ENCODE measurements at places on chromosomes 16 and 17.
A peak's percentile ranks its signal among the peaks of the same experiment; 100 is the strongest.

GRCh38 chr17:55889271-55889670, 138.4 kb downstream of the PCTP start:
- DNase-seq = no peak

- DNase-seq = no peak
Measured at GRCh38 chr16:30032083-30032819, 1.2 kb upstream of the TLCD3B start.

GRCh38 chr16:15046692-15047376, 9.0 kb downstream of the NTAN1 start:
- DNase-seq = no peak

DNA sequence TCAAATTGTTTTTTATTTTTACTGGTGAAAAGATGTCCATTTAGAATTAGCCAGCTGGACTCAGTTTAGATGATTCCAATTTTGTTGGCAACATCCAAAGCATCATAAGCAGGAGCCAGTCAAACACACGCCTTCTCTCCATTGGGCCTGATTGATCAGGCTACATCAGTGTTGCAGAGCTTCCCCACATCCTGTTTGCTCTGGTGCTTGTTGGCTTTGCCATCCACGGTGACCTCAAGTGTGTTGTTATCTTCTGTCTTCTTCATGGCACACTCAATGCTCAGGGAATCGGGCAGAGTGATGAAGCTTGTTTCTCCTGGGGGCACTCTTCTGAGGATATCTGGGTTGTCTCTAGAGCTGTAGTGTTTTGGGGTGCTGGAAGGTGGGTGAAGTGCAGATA, 6.3 kb upstream of the NETO2 start:
- DNase-seq = no peak

DNA sequence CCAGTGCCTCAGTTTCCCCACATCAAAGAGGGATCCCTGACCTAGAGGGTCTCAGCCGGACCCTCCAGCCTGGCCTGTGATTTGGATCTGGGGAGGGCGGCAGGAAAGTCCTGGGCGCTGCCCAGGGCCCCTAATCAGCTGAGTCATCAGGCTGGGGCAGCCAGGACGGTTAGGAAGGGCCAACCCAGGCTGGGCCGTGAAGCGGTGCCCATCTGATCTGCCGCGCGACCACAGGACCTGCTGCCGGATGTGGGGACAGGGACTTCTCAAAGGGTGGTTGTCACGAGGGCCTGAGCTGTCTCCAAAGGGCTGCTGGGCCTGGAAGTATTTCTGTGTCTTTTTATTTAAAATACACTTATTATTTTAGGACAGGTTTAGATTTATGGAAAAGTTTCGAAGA, 4.4 kb downstream of the TPSAB1 start:
- no peak for DNase-seq

DNA sequence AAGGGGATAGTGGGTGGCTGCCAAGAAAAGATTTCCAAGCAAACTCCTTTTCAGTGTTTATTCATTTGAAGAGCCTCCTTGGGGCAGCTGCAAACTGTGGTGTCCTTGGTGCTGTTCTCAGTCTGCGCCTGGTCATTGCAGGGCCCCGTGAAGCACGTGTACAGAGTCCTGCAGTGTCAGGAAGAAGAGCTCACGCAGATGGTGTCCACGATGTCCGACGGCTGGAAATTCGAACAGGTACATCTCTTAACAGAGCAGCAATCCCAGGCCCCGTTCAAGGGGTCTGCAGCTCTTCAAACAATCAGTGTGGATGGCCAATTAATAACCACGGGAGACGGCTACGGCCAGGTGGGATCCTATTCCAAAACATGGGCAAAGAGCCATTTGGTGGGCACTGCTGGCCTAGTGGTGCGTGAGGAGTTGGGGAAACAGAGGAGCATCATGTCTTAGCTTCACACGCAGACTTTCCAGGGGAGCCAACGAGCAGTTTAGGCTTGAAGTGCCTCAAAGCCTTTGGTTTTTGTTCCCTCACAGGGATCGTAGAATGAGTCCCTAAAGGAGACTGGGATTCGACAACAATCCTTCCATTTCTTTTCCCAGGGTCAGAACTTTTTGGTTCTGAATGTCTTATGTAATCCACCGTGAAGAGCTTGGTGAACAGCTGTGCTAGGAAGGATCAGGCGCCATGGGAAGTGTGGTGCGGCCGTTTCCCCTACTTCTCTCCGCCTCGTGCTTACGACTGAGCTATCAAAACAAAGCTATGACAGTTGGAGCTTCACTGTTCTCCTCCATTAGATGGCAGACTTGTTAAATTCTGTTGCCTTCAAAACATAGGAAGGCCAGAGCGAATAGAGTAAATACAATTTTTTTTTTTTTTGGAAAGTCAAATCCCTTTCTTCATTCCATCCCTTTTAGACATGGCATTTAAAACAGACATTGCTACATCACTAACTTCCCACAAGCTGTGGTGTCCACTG, 12.6 kb downstream of the KCTD2 start:
- DNase-seq = no peak

- DNase-seq = no peak
Measured at GRCh38 chr16:27328937-27329336, 15.2 kb downstream of the IL4R start.

DNA sequence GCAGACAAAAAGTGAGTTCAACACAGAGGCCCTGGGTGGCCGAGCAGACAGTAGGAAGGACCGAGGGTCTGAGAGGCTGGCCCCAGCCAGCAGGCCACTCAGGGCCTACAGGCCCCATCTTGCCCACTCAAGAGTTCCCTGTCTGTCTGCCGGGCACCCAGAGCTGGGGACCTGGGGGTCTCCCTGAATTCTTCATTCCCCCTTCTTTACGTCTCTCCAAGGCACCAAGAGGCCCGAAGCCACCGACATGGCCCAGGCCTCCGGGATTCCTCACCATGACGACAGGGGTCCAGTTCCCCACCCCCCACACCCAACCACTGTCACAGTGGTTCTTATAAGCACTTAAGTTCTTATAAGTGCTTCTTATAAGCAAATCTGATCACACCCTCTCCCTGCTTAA, 49.2 kb downstream of the NOS2 start:
- DNase-seq = no peak

DNA sequence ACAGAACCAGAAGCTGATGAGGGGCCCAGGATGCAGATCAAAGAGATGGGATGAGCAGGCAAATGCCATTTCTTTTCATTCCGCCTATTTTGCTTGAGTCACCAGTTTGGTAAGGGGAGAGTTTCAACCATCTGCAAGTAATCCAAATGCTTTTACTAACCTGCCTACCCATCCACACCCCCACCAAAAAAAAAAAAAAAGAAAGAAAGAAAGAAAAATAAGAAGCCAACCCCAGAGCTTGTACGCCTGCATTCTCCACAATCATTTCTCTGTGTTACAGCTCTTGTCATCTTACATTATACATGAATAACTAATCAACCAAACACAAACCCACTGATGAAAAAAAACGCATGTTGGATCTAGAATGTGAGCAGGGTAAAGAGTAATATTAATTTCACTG, 15.7 kb upstream of the MSI2 start:
- no peak for DNase-seq

GRCh38 chr17:78313735-78314648, 45.9 kb downstream of the SOCS3 start:
- DNase-seq = peak; percentile 13

DNA sequence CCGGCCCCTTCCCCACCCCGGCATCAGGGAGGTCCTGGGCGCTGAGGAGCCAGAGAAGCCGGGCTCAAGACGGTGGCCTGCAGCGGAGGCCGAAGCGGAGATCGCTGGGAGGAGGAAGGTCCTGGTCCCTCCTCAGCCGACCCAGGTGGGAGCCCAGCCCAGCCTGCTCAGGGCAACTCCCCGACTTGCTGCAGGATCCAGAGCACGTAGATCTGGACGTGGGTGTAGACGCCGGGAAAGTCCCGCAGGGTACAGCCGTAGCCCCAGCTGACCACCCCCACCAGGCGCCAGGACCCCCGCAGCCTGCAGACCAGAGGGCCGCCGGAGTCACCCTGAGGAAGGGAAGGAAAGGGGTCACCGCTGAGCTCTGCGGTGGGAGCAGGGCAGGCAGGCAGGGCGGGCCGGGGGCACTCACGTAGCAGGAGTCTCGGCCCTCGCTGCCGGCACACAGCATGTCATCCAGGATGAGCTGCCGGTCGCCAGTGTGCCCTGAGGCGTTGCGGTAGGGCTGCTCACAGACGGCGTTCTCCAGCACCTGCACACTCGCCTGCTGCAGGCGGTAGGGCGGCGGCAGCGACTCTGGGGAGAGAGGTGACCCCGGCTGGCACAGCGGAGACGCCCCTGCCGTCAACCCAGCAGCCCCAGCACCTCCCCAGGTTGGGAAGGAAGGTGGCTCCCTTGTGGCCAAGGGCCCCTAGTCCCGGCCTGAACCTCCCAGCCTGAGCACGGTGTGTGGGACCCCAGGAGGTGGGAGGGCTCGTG, 5.4 kb downstream of the TPSD1 start:
- no peak for DNase-seq

DNA sequence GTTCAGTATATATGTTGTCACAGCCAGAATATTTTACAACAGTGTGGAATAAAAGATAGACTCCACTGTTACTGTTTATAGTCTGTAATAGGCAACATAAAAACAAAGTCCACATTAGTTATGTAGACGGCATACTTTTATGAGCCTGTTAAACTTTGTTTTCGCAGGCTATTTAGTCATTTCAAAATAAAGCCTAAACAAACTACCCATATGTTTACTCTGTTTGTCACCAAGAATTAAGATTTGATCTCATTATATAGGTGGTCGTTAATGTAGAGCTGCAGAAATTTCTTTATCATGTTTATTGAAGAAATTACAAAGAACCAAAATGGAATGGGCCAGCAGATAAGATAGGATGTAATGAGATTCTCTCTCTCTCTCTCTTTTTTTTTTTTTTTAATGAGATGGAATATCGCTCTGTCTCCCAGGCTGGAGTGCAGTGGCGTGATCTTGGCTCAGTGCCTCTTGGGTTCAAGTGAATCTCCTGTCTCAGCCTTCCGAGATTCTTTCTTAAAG, 943.8 kb upstream of the SOX9 start:
- DNase-seq = no peak

- DNase-seq = no peak
Measured at GRCh38 chr17:61411261-61412142, 11.9 kb downstream of the TBX2 start.

- DNase-seq = no peak
Measured at GRCh38 chr16:2475413-2476344, 752 bp downstream of the TBC1D24 start.

DNA sequence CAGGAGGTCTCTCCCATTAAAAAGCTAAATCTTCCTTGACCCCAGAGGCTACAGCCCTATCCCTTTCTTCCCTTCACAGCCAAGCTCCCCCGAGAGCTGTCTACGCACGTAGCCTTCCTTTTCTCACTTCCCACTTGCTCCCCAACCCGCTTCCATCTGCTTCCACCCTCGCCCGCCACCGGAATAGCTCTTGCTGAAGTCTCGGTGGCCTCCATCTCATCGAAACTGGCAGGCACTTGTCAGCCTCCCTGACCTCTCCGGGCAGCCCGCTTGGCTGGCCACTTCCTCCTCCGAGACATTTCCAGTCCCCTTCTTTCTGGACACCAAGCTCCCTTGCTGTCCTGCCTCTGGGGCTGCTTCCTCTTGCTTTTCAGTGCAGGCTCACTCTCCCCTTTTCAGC, 10.7 kb upstream of the EPOP start:
- no peak for DNase-seq

DNA sequence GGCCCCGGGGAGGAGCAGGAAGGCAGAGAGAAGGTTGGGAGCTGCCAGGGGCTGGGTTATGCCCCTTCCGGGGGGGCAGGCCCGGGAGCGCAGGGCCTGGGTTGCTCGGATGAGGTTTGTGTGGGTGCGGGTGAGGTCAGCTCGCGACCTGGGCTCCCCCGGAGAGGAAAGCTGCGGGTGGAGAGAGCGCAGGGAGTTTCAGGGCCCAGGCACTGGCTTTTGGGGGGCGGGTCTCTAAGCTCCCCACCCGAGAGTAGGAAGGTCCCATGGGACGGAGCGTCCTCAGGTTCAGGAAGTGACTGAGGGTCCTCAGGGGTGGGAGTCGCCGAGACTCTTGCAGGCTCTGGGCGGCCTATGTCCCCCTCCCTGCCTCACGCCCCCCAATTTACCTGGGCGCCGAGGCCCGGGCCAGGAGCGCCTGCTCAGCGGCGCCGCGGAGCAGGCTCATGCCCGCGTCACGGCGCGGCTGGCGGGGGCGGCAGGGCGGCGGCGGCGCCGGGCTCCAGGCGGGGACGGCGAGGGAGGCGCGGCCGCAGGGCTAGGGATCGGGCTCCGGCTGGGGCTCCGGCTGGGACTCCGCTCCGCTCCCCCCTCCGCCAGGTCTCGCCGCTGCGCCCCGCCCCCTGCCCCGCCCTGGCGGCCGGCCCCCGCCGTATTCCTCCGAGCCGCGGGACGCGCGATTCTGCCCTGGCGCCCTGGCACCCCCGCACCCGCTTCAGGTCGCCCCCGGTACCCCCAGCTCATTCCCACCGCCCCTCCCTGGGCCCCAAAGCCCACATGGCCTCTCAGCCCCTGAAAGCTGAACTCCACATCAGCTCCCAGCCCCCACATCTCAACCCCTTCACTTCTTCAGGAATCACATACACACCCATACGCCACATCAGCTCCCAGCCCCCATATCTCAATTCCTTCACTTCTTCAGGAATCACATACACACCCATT, at the start of gene DOK4:
DOK4 (minus strand) TSS at position 578 of the 942 bp plus-strand sequence. CDS start 6,986 bp downstream, outside the sequence.
- DNase-seq = peak; percentile 48

DNA sequence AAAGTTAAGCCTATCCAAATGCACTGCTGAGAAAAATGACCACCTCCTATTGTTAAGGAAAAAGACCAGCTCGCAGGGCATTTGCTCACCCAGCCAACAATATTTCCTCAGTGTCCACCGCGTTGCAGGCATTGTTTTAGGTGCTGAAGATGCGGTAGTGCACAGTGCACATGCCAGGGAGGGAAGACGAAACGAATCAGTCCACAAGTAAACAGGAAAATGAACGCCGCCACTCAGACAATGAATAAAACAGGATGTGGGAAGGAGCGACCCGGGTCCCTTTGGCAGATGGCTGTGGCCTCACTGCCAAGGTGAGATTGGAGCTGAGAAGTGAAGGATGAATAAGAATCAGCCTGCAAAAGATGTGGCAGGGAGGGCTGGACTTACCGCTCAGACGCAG, 249.2 kb downstream of the FOXL1 start:
- DNase-seq = no peak

DNA sequence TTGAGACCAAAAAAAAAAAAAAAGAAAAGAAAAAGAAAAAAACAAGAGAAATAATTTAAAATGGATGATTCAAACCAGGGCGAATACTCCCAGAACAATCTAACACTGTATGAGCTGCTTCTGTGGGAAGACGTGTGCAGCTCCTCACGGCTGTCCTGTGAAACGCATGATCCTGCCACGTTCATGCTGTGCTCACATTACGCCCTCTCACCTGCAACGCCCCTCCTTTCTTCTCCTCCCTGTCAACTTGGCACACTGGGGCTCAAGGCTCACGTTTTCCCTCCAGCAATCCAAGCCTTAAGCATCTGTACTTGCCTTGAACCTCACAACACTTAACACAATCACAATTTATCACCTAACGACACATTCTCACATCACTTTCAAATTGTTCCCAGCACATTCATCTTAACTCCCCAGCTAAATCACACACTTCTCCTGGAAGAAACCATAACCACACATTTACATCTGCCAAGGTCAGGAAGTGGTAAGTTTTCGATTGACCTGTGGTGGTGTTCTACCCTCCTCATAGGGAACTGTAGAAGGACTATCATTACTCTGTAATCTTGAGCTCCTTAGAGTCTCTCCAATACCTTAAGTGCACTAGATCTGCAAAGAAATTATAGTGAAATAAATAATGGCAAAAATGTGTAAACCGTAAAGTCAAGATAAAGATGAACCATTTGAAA, 29.1 kb downstream of the MBTPS1 start:
- no peak for DNase-seq

Measured in stimulated activated CD8-positive, alpha-beta memory T cell treated with anti-CD3 and anti-CD28 coated beads, Interleukin-4, amount 100 ng/mL, for 4 hours (primary cell).